ENCODE measurements at places on chromosomes 7 and 10.

DNA sequence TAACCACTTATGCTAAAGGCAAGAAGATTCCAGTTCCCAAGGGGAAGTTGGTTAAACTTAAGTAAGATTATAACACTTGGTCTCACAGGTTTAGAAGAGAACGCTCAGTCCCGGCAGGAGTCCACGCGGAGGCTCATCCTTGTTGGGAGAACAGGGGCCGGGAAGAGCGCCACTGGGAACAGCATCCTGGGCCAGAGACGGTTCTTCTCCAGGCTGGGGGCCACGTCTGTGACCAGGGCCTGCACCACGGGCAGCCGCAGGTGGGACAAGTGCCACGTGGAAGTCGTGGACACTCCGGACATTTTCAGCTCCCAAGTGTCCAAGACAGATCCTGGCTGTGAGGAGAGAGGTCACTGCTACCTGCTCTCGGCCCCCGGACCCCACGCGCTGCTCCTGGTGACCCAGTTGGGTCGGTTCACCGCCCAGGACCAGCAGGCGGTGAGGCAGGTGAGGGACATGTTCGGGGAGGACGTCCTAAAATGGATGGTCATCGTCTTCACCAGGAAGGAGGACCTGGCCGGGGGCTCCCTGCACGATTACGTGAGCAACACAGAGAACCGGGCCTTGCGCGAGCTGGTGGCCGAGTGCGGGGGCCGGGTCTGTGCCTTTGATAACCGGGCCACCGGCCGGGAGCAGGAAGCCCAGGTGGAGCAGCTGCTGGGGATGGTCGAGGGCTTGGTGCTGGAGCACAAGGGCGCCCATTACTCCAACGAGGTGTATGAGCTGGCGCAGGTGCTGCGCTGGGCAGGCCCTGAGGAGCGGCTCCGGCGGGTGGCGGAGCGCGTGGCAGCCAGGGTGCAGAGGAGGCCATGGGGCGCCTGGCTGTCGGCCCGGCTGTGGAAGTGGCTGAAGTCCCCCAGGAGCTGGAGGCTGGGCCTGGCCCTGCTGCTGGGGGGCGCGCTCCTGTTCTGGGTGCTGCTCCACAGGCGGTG is 3.8 kb downstream of the GIMAP1 start:
- DNase-seq = no peak

DNA sequence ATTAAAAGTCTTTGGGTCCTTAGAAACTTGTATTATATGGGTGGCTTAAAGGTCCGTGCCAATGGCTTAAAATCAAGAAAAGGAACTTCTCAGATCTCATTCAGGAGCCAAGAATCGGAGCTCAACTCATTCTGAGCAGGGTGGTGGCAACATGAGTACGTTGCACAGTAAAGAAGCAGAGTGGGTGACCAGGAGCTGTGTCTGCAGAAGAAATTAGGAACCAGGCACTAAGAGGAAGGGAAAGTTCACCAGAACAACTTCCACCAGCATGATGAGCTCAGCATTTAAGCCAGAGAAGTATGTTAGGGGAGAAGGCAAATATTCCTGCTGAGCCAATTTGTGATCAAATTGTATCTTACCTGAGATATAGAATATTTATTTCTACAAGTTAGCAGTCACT is 236.0 kb upstream of the NRP1 start:
- no peak for DNase-seq

- no peak for DNase-seq
Observed at GRCh38 chr7:55569269-55569663, 3.0 kb downstream of the VOPP1 start.

DNA sequence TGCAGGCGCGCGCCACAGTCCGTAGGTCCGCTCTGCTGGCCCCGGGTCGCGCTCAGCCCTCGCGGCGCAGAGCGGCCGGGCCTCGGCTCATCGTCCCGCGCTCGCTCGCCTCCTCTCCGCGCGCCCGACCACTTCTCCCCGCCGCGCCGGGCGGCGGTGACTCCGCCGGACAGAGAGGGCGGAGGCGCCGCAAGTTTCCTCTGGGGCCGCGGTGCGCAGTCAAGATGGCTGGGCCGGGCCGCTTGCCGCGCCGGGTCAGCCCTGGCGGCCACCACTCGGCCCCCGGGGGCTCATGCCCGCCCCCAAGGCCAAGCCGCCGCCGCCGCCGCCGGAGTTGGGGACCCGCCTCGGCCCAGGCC is 441 bp downstream of the FZD8 start:
- DNase-seq = no peak
